ENCODE measurements at places on chromosomes 3 and 15. TPM values are rescaled to one million over a fixed set of nuclear protein-coding genes. Genes with fewer than 3 reads are reported as not detected.

- no peak for DNase-seq
Measured at GRCh38 chr3:105518806-105519418, 152.2 kb downstream of the ALCAM start.

The GPR160 gene
- total RNA-seq, result 0.37 TPM

DNA sequence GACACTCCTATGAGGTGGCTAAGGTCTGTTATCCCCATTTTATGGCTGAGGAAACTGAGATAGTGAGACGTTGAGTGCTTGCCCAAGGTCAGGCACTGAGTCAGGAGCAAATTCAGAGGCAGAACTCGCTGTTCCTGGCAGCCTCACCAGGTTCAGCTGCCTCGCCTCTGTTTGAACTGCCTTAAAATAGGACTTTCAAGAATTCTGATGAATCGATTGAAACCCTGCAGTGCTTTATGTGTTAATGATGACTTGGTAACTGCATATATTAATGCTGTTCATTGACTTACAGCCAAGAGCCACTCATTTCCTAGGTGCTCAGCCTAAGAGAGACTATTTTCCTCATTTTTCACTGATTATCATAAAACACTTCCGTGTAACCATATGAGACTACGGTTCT lies 79.5 kb upstream of the BHLHE40 start:
- no peak for DNase-seq

DNA sequence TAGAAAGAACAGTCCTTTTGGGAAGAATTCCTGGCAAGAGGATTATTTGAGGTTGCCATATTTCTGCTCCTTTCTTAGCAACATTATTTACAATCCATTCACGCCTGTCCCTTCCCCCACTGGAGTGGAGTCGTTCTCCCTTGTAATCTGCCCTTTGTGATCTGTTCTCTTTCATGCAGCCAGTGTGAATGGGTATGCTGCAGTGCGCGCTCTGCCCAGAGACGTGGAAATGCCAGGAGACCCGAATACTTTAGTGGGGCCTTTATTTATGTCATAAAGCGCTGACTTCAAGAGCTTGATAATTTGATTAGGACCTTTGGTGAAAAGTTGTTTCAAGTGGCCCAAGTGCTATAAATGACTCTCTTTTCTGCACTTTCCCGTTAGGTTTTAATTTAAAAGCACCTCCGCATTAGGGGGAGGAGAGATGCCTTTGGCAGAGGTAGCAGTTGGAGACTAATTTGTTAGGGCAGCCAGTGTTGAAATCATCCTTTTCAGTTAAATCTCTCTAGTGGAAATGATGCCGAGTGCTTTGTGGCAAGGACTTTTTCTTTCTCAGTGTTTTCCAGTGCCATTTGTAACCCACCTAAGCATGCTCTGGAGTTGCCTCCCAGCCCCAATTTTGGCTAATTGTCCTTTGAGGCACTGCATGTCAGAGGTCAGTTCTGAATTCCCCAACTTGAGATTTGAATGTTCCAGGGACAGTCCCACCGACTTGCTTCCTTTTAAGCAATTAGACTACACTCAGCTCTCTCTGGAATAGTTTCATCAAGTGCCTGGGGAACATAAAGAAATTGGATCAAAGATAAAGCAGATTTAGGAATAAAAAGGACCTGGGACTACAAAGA lies 52.4 kb downstream of the PSMD6 start:
- no peak for DNase-seq

DNA sequence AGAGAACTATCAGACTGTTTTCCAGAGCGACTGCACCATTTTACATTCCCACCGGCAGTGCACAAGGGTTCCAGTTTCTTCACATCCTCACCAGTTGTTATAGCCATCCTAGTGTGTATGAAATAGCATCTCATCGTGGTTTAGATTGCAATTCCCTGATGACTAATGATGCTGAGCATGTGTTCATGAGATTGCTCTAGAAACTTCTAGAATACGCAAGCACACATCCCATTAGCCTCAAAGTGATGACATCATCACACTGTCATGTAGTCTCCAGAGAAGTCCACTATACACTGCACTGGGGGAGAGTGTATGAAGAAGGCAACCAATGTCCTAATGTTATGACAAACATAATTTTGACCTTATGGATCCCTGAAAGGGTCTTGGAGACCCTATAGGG lies 30.1 kb downstream of the FBLN2 start:
- no peak for DNase-seq

DNA sequence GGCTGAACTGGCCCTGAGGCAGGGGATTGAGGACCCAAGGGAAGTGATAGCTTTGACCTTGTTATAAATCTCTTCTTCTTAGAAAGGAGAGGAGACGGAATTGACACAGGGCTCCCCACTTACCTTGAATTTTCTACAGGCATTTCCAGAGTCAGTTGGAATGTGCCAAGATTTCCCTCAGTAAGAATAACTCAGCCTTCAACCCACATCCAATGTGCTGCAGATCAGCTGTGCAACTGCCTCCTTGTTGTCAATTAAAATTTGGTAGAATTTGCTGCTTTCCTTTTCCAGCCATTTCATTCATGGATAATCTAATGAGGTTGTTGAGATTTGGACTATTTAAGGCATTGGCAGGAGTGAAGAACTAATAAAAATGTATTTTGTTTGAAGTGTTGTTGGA lies 14.6 kb downstream of the MED12L start:
- DNase-seq, result no peak

The WNT5A gene
- not detected for total RNA-seq

The C2CD4A gene
- 0.17 TPM for total RNA-seq

Data from CD4-positive, CD25-positive, alpha-beta regulatory T cell (primary cell).